ENCODE measurements at places on chromosomes 6 and 20.

DNA sequence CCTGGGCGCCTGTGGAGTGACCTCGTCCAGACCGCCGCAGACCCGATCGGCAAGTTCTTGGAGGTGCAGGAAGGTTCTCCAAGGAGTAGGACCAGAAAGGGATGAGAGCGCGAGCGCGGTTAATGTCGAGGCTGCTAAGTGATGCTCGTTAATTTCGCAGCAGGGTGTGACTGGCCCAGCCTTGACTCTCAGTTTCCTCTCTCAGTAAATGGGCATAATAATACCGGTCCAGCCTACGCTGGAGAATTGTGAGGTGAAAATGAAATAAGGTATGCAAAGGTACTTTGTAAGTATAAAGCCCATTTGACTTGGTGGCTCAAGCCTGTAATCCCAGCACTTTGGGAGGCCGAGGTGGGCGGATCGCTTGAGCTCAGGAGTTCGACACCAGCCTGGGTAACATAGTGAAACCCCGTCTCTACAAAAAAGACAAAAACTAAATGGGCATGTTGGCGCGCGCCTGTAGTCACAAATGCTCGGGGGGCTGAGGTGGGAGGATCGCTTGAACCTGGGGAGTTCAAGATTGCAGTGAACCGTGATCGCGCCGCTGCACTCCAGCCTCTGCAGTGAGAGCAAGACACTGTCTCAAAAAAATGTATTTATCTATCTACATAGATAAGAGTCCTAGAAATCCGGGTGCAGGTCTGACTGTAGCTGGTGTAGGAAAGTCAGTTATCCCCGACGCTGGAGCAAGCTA is 634 bp upstream of the BTBD9 start:
- no peak for DNase-seq

DNA sequence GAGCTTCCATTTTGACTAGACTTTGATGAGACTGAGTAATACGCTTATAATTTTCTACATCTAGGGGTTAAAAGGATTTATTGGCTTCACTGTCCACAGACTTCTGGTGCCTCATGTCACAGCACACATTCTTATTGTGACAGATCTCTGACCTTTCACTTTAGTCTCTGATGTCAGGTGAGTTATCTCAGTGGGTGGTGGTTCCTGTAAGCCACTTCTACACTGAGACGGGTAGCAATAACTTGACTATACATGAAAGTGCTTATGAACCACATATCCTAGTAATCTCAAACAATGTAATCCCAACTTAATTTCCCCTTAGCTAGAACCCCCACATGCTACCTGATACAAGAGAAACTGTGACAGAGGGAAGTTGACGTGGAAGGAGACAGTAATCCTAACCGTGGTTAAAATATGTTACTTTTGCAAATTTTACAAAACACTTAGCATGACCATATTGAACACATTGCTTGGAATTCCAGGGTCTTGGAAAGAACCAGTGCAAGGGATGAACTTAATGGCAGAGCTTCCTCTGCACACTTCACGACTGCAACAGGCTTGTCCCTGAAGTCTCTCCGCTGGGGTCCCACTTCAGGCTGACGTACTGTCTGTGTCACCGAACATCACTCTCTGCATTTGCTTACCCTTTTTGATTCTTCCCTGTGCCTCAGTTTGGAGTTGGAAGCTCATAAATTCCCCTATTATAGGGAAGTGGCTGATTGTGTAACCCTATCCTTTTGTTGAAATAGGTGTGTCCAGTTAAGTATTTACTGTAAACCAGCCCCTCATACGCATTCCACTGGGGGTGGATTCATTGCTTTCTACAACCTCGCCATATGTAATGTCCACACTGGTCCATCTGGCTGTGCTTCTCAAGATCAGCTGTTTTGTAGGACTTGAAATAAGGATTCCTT is 6.4 kb upstream of the TRIM40 start:
- no peak for DNase-seq

- DNase-seq = no peak
These were observed 238.5 kb upstream of the RAB32 start for GRCh38 chr6:146305092-146305491.

DNA sequence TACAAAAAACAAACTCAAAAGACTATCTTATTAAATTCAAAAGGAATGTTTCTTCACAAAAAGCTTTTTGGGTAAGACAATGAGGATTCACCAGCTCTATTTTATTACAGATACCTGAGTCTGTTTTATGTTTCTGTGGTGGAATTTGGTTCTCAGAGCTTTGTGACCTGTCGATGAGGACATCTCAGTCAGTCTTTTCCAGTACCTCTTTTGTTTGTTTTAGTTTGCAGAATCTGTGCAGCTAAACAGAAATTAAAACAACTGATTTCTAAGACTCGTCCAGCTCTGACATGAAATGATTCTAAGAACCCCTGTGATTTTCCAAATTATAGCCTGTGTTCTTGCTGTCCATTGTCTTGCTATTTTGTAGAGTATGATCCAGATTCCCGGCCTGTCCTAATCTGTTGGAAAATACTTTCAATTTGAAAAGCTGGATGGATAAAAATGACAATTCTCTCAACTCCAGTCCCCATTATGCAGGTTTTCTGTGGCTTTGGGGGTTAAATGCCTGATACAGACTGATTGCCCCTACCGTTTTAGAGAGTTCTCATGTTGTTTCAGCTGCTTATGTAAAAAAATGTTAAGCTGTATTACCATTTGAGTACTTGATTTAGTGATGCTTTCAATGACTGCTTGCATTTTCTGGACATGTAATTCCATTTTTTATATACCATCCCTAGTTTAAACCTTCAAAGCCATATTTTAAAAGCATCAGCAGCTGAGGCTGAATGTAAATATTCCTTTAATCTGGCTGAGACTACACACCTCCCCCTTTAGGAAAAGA is 94.2 kb upstream of the TAB2 start:
- DNase-seq = no peak

DNA sequence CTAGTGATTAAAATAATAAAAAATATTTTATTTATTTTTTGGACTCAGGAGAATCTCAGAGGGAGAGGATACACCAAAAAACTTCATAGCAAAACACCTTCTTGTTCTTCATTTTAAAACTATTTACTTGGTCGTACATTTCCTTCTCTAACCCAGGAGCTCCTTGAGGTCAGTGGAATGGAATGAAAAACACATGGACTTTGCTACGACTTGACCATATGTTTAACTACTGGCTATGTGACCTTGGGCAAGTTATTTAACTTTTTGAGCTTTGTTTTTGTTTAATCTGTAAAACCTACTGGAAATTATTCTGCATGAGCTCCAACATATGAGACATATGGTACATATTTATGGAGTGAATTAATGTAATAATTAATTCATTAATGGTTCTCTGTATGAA is 1005.5 kb upstream of the CITED2 start:
- no peak for DNase-seq

- DNase-seq = no peak
These were observed 2.5 kb upstream of the MMP24 start for GRCh38 chr20:35223941-35224340.

- no peak for DNase-seq
These were observed 22.6 kb upstream of the BTN3A2 start for GRCh38 chr6:26342106-26343004.

GRCh38 chr20:44615876-44616603 is 33.7 kb downstream of the PKIG start:
- no peak for DNase-seq

- no peak for DNase-seq
These were observed 15.3 kb upstream of the ZBTB9 start for GRCh38 chr6:33438978-33439594.

- DNase-seq = no peak
These were observed 204.3 kb downstream of the TFAP2C start for GRCh38 chr20:56833427-56833826.

DNA sequence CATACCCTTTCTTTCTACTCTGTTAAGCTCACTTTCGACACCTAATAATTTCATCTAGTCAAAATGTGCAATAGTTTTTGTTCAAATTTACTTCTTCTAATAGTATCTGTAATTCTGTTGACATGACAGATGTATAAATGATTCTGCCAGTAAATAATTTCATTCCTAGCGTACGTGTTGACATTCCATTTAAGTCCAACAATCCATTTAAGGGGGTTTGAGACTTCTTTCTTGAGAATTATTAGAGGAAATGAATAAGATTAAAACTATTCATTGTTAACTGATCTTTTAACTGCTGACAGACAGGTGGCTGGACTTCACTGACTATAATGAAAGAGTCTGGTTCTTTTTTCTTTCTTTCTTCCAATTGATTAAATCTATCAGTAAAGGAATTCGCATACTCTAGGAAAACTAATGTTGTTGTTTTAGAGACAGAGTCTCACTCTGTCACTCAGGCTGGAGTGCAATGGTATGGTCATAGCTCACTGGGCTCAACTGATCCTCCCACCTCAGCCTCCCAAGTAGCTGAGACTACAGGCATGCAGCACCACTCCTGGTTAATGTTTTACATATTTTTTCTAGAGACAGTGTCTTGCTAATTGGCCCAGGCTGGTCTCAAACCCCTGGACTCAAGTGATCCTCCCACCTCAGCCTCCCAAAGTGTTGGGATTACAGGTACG is 55.9 kb downstream of the MAP3K5 start:
- no peak for DNase-seq

- no peak for DNase-seq
These were observed 34.2 kb upstream of the MDGA1 start for GRCh38 chr6:37731888-37732287.

- DNase-seq = no peak
These were observed 61.4 kb upstream of the NT5E start for GRCh38 chr6:85388531-85388930.

Measured in mesenteric fat pad (tissue), 1 donor.